ENCODE measurements at places on chromosomes 11 and 22.

DNA sequence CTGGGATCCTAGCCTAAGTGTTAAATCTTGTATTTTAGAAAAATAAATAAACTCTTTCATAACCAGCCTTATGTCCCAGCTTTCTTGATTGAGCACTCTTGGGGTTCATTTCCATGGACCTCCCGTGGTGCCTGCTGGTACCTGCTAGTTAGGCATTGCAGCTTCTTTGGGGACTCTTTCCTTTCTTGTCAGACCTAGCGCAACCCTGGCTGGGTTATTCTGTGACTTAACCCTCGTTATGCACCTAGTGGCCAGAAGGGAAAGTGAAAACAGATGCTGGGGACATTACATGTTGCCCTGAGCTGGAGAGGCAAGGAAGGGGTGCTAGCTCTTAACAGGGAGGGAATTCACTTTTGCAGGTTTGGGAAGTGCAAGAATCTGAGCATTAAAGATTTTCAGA lies 46.8 kb downstream of the APIP start:
- DNase-seq, result peak; percentile 9

DNA sequence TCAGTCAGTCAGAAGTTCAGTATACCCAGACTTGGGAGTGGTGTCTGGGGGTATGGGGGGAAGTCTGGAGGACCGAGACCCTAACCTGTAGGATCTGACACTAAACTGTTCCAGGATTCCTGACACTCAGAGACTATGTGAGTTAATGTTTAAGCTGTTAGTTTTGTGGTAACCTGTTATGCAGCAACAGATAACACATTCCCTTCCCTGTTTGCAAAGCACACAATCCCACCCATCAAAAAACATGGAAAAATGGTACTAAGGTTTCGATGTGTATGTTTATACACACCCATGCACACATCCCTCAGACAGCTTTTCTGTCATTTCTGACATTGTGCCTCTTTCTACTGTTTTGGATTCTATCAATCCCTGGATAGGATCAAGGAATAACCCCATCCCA lies 27.6 kb downstream of the ZNF280B start:
- no peak for DNase-seq

- no peak for DNase-seq
These were observed 104.5 kb upstream of the LMO1 start for GRCh38 chr11:8368194-8368593.

- DNase-seq, result no peak
These were observed 11.5 kb downstream of the MYH9 start for GRCh38 chr22:36376265-36376664.

- DNase-seq, result no peak
These were observed 131.6 kb downstream of the MPPED2 start for GRCh38 chr11:30454541-30454940.

DNA sequence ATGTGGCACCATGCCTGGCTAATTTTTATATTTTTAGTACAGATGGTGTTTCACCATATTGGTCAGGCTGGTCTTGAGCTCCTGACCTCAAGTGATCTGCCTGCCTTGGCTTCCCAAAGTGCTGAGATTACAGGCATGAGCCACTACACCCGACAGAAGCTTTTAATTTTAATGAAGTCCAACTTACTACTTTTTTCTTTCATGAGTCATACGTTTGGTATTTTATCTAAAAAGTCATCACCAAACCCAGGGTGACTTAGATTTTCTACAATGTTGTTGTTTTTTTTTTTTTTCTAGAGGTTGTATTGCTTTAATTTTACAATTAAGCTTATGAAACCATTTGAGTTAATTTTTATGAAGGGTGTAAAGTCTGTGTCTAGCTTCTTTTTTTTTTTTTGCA lies 34.9 kb downstream of the JRKL start:
- DNase-seq, result no peak

- DNase-seq, result no peak
These were observed 4.8 kb upstream of the NOX4 start for GRCh38 chr11:89495951-89496350.

- DNase-seq, result no peak
These were observed 121.9 kb upstream of the PLET1 start for GRCh38 chr11:112382561-112382960.

DNA sequence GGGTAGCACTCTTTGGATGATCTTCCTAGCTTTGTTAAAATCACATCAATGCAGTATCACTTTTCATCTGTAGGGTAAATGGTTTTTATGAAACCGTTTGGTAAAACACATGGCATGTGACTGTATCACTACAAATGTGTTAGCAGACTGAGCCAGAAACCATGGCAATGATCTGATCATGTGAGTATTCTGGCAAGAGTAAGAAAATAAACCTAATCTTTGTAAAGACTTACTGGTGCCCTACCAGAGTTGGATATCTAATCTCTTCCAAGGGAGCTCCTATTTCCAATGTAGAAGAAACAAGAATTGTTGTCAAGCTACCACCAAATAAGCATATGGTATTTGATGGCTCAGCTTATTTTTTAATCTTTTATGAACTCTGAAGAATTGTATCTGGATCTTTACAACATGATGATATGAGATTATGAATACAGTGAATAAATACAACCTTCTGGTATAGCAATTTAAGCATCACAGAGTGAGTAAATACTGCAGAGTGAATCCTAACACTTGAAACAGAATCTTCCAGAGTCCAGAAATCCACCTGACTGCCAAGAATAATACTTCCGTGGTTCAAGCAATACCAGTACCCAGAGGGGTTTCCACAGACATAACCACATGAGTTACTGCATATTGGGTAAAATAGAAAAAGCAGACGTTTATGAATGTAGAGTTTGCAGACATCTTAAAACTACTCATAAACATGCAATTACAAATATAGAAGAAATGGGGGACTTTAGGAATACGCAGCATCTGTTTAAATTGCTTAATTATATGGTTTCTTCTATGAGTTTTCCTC lies 238.8 kb downstream of the TTC28 start:
- peak; percentile 13 for DNase-seq

DNA sequence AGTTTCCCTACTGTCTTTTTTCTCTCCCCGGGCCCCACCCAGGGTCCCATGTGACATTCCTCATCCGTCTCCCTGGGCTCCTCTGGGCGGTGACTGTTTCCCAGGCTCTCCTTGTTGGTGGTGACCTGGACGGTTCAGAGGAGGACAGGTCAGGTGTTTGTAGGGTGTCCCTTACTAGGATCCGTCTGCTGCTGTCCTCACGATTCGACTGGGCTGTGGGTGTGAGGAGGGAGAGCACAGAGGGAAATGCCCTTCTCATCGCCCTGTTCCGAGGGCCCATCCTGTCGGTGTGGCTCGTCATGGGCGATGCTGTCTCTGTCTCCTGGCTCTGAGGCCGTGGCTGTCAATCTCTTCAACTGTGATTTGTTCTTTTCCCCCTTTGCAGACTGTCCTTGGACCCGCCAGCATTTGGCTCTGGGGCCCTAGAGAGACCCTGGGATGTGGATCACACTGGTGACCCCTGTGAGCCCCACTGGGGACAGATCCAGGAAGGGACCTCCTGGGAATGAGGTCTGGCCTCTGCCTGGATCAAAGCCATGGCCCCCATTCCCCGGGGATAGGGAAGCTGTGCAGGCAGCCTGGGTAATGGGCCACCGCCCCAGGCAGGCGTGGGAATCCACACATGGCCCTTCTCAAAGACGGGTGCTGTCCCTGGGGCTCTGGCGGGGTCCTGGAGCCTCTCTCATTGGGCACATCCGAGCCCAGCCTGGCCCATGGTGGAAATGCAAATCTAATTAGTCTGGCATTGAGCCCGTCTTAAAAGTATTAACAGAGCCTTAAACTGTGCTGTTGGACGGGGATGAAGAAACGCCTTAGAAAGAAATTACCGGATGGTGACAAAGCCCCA lies 46.8 kb upstream of the KCNQ1OT1 start:
- no peak for DNase-seq

DNA sequence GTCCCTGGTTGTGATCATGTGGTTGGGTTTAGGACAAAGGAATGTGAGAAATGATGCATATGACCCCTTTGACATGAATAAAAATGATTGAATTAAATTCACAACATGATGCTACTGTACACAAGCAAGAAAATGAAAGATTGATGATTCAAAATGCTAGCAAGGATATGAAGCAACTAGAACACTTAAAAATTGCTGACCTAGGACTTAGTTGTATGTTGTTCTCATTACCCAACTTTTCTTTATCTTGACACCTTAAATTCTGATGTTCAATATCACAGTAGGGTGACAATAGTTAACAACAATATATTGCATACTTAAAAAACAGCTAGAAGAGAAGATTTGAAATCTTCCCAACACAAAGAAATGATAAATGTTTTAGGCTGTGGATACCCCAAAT lies 20.6 kb downstream of the OR52A5 start:
- no peak for DNase-seq

- DNase-seq, result no peak
These were observed 2.1 kb downstream of the LRP5 start for GRCh38 chr11:68314203-68315170.

- no peak for DNase-seq
These were observed 25.4 kb downstream of the CNTF start for GRCh38 chr11:58647866-58648265.

GRCh38 chr11:1453611-1454034 lies 33.0 kb downstream of the MOB2 start:
- DNase-seq, result no peak

- DNase-seq, result peak; percentile 23
These were observed 458.3 kb downstream of the METTL15 start for GRCh38 chr11:28566339-28567089.

DNA sequence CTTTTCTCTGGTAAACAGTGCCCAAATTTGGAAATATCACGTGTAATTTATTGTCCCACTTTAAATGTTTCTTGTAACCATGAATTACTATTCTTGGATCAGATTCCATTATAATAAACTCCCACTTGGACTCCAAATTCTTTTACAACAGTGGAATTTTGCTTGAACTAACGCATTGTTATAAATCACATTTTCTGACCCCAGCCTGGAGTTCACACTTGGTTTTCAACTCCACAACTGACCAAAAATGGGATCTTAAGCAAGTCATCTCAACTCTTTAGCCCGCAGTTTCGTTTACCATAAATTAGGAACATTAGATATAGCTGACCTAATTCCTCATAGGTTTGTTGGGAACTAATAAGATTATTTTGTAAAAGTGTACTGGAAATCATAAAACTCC lies 336.8 kb upstream of the NCAM1 start:
- DNase-seq, result no peak

DNA sequence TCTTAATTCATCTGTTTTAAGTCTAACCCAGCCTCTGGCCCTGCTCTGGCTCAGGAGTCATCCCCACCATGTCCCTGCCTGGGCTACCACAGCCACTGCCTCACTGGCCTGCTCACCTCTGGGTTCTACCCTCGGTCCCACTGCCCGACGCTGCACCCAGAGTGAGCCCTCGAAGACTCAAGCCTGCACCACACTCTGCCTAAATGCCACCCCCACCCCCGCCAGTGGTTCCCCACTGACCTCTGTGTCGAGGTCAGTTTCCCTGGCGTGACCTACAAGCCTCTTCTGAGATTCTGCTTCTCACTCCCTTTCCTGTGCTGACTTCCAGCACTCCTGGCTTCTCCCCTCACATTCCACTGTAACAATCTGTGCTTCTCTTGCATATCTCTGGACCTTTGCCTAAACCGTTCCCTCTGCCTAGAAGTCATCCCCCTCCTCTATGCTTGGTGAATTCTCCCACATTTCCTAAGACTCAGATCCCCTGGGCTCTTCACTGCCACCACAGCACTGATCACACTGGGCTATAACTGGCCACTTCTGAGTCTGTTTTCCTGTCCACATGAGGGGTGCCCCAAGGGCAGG lies 12.5 kb upstream of the PDE2A start:
- DNase-seq, result no peak

GRCh38 chr11:70608568-70609470 lies 210.5 kb downstream of the CTTN start:
- DNase-seq, result no peak

DNA sequence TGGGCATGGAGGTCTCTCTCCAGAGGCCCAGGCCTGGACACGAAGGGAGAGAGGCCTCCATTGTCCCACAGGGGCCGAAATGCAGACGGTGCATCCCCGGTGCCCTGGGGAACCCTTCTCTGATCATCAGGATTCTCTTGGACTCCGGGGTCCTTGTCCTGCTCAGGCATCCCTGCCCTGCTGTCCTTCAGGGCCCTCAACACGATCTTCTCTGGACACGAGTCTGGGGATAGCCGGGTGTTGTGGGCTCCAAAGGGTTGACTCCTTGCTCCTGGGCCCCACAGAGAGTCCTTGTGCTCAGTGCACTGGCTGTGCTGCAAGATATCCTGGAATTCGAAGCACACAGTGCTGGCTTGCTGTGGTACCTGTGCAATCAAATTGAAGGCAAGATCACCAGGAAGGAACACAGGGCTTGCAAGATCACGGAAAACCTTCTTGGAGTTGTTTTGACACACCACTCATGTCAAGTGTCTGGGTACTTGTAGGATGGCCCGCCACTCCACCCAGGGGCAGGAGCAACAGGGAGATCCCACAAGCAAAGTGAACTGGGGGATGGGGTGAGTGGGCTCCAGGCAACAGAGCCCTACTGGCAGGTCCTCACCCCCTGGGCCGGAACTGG lies 61.3 kb upstream of the PRODH start:
- DNase-seq, result peak; percentile 66

DNA sequence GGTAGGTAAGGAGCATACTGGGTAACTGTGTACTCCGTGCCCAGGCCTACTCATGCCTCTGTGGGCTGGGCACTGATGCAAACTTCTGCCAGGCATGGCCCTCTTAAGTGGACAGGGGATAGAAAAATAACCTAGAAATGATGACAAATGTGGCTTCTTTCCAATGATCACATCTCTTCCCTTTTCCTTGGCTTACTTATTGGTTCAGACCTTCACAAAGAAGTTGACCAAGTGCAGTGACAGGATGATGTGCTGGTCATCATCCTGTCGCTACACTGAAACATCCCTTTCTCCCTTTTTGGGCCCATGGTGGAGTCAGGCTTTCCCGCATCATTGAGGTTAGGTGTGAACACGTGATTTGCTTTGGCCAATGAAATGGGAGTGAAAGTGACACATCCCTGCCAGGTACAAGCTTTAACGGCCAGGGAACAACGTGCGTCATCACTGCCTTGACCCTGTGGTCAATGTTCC lies 31.8 kb upstream of the APOBEC3A start:
- DNase-seq, result no peak

DNA sequence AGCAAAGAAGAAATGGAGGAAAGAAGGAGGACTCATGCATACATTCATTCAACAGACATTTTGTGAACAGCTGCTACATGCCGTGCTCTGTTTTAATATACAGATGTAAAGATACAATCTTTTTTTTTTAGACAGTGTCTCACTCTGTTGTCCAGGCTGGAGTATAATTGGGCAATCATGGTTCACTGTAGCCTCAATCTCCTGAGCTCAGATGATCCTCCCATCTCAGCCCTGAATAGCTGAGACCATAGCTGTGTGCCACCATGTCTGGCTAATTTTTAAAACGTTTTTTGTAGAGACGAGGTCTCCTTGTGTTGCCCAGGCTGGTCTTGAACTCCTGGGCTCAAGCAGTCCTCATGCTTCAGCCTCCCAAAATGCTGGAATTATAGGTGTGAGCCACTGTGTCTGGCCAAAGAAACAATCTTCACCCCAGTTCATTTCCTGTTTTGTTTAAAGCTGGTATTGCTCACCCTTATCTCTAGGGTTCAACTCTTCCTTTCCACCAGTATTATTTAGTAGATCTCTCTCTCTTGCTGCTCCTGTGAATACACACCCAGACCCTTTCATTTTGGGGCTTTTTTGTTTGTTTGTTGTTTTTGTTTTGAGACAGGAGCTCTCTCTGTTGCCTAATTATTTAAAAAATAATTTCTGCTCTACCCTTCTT lies 69.8 kb downstream of the RNF169 start:
- no peak for DNase-seq

Measured in NCI-H524 (cell line).